ENCODE measurements at places on chromosomes 3 and 15. TPM values are rescaled to one million over a fixed set of nuclear protein-coding genes. Genes with fewer than 3 reads are reported as not detected.

RCN2 gene
- total RNA-seq, result 31.4 TPM

DNA sequence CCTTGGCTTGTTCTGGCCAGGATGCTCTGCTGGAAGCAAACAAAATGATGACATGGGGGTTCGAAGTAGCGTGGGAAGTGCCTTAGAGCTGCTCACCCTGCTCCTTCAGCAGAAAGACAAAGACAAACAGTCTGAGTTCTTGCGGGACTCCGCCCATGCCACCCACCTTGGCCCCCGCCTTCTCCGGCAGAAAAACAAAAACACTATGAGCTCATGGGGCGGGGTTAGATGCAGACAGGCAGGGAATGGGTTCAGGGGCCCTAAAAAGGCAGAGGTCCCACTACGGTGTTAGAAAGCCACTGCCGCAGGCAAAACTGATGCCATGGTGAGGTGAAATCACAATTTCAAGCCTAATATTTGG lies 9.7 kb upstream of the NCKIPSD start:
- no peak for DNase-seq

GRCh38 chr15:67023517-67024313 lies 41.7 kb upstream of the SMAD3 start:
- no peak for DNase-seq

DNA sequence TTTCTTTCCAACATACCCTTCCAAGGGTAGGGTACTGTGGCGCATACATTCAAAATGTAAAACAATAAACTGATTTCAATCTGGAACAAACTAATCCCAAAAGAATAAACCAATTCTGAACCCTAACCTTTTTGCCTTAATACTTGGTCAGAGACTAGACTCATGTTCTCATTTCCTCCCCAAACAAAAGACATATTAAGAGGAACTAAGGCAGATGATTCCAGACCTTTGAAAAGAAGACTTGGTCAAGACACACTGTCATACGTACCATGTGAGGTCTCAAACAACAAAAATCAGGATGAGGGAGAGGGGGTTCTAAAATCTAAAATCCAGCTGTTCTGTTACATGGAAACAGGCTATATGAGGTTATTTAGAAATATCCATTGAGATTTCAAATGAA lies 102.1 kb downstream of the RFTN1 start:
- no peak for DNase-seq

TMCO5A gene
- total RNA-seq, result not detected

DNA sequence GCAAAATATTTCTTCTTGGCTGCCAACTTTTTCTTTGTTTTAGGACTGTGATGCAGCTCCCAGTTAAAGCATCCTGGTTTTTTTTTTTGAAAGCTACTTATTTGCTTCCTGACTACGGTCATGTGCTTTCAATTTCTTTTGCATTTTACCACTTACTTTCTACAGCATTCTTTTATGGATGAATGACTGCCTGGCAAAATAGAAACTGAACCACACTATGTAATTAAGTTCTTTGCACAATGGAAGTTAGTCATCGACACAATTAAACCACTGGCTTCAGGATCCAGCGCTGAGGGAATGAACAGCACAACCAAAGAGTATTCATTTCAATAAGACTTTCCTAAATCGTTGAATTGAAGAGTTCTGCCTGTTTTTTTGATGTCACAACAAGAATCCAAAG lies 82.2 kb upstream of the EPHA3 start:
- DNase-seq, result no peak

- no peak for DNase-seq
Measured at GRCh38 chr15:40190591-40190990, 29.7 kb downstream of the BUB1B start.

- no peak for DNase-seq
Measured at GRCh38 chr3:108283006-108283405, 13.3 kb upstream of the HHLA2 start.

DNA sequence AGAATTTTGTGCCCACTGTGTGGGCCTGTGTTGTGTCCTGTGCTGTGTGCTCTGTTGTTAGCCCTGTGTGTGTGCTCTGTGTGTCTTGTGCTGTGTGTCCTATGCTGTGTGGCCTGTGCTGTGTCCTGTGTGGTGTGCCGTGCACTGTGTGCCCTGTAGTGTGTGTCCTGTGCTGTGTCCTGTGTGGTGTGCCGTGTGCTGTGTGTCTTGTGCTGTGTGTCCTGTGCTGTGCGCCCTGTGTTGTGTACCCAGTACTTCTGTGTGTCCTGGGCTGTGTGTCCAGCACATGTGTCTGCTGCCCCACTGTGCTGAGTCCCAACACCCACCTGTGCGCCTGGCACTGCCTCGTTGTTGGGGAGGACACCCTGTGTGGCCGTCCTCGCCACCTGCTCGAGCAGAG lies 53.2 kb upstream of the CHRNA7 start:
- no peak for DNase-seq

KBTBD13 gene
- not detected for total RNA-seq

GRCh38 chr15:66774001-66774814 lies 72.2 kb downstream of the SMAD6 start:
- DNase-seq, result no peak
